Effector memory CD4-positive, alpha-beta T cell (primary cell): ENCODE measurements at places on chromosomes 1 and 21.

DNA sequence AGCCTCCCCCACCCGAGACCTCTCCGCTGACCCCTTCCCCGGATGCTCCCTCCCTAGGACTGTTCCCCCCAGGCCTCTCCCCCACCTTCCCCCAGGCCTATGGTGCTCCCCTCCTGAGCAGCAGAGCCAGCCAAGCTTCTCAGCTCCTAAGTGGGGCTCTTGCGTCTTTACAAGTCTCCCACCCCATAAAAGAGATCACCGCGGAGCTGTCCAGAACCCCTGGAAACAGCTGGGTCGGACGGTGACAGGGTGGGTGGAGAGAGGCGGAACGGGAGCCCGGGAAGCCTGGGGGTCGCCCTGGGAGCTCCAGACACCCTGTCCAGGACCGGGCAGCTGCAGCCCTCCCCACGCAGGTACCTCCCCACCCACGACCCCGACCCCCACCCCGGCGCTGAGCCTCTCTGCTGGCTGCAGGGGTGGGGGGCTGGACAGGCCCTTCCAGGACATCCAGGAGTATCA is 61.2 kb downstream of the WNT9A start:
- H3K27ac ChIP-seq = peak overlapping the region; percentile 53
- no peaks in the 10 kb centered on the region for H3K27me3 ChIP-seq
- no peak for DNase-seq
- H3K4me1 ChIP-seq = peaks cover 43% of the 10 kb centered on the region
- H3K4me3 ChIP-seq = peak overlapping the region; percentile 53
- no peaks in the 10 kb centered on the region for H3K36me3 ChIP-seq

GRCh38 chr1:7670334-7671145 is 100.6 kb upstream of the VAMP3 start:
- H3K27ac ChIP-seq = no peak overlapping the region
- H3K4me3 ChIP-seq = no peak overlapping the region
- H3K36me3 ChIP-seq = no peaks in the 10 kb centered on the region
- H3K4me1 ChIP-seq = peaks cover 6% of the 10 kb centered on the region
- DNase-seq = no peak

DNA sequence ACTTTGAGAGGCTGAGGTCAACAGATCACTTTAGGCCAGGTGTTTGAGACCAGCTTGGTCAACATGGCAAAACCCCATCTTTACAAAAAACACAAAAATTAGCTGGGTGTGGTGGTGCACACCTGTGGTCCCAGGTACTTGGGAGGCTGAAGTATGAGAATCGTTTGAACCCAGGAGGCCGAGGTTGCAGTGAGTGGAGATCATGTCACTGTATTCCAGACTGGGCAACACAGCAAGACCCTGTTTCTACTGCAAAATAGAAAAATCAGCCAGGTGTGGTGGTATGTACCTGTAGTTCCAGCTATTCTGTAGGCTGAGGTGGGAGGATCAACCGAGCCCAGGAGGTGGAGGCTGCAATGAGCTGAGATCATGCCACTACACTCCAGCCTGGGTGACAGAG is 4.2 kb upstream of the INTS3 start:
- H3K36me3 ChIP-seq = no peaks in the 10 kb centered on the region
- H3K4me1 ChIP-seq = peaks cover 6% of the 10 kb centered on the region

GRCh38 chr1:1079408-1080121 is 5.5 kb upstream of the RNF223 start:
- H3K27ac ChIP-seq = no peak overlapping the region
- no peaks in the 10 kb centered on the region for H3K36me3 ChIP-seq
- H3K27me3 ChIP-seq = no peaks in the 10 kb centered on the region

GRCh38 chr1:46114925-46115603 is 17.4 kb downstream of the PIK3R3 start:
- no peaks in the 10 kb centered on the region for H3K27me3 ChIP-seq
- no peaks in the 10 kb centered on the region for H3K4me1 ChIP-seq
- no peak for DNase-seq
- H3K36me3 ChIP-seq = no peaks in the 10 kb centered on the region

- H3K36me3 ChIP-seq = no peaks in the 10 kb centered on the region
- H3K27ac ChIP-seq = no peak overlapping the region
- no peaks in the 10 kb centered on the region for H3K4me1 ChIP-seq
- H3K4me3 ChIP-seq = no peak overlapping the region
- DNase-seq = no peak
These were observed 281.1 kb upstream of the DUSP10 start for GRCh38 chr1:222023025-222023424.

DNA sequence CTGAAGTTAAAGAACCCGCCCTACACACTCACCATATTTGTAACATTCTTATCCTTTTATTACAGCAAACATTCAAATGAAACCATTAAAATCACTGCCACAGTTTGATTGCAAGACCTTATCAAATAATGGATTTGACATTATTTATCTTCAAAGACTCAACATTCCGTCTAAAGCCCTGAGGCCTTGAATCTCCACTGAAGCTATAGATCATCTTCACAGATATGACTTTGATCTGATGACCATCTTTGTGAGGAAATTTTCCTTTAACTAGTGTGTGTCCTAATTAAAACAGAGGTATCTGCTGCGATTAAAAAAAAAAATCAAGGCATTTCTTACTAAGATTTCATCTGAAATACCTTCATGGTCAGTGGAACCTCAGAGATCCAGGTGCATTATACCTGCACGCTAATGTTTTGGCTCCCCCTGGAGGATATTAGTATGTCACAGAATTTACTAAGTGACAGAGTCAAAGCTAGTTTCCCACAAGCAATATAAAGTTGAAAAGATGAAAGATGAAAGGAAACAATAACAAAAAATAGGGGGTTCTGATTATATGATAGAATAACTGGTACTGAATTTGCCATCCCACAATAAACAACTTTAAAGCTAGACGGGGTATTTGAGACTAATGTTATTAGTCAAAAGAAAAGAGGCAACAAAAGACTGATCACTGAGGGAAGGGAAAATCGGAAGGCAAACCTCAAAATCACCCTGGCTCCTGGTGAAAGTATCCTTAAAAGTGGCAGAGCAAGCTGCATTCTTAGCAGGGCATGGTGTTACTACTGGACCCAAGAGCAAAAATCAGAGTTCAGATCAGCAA is 923.4 kb downstream of the NCAM2 start:
- no peaks in the 10 kb centered on the region for H3K4me1 ChIP-seq
- H3K36me3 ChIP-seq = no peaks in the 10 kb centered on the region
- DNase-seq = no peak
- no peak overlapping the region for H3K4me3 ChIP-seq

DNA sequence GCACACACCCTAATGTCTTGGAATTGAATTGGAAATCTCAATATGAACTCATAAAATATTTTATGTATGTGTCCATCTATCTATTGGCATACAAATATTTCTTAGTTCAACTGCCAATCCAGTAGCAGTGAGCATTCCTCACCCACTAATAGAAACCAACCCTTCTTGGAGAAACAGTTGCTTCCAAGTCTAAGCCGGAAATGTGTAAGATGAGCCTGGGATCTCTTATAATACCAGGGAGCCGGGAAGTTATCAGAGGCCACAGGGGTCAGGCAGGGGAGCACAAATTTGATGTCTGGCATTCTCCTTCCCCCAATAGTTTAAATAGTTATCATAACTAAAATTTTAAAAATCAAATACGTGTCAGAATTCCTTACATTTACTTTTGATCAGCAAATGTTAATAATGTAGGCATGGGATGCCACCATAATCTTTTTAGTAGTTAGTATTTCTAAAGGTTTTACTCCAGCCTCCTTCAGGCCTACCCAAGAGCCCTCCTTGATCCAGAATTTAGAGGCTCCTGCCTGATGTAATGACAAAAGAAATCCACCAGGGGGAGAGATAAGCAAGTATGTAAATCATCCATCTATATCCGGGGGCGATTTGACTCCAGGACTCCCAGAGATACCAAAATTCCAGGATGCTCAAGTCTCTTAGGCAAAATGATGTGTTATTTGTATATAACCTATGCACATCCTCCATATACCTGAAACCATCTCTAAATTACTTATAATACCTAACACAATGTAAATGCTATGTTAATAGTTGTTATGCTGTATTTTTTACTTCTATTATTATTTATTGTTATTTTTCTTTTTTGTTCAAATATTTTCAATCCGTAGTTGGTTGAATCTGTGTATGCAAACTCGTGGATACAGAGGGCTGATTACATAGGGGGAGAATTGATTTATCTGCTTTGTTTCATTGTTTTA is 218.7 kb upstream of the COA6 start:
- H3K27me3 ChIP-seq = no peaks in the 10 kb centered on the region
- no peaks in the 10 kb centered on the region for H3K36me3 ChIP-seq
- no peak overlapping the region for H3K27ac ChIP-seq

GRCh38 chr1:159211331-159212136 is 6.9 kb downstream of the ACKR1 start:
- peaks cover 8% of the 10 kb centered on the region for H3K27me3 ChIP-seq
- no peak overlapping the region for H3K4me3 ChIP-seq
- no peaks in the 10 kb centered on the region for H3K36me3 ChIP-seq
- H3K27ac ChIP-seq = no peak overlapping the region
- H3K4me1 ChIP-seq = no peaks in the 10 kb centered on the region

- no peak overlapping the region for H3K27ac ChIP-seq
- H3K4me3 ChIP-seq = no peak overlapping the region
- no peak for DNase-seq
These were observed 34.5 kb upstream of the LRRC38 start for GRCh38 chr1:13548281-13548680.

DNA sequence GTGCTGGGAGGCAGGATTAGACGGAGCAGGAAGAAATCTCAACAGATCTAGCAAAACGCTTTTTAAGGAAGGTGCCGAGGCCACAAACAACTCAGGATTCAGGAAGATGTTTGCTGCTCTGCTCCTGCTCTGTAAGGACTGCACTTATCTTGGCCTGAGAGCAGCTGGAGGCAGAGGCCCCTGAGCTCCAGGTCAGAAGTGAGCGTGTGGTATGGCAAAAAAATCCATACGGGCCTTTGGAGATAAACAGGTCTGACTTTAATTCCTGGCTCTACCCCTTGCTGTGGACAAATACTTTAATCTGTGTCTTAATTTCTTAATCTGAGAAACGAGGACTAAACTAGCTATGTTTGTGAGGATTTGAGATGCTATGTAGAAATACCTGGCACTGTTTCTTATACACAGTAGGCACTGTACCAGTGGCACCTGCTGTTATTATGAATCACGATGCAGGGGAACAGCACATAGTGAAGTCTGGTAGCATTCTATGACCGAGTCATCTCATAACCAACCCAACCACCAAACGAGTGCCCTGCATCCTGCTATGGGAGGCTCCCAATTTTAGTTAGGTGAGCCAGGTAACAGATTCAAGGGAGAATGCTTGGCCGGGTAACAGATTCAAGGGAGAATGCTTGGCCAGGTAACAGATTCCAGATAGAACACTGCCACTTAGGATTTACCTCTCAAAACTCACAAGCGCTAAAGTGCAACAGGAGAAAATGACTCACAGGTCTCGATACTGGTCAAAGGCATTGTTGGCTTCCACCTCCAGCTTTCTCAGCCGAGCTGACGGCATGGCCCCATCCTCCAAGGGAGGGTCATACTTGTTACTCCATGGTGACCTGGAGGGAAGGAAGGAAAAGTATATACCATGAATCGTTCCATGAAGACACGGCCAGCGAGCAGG is 65.9 kb downstream of the SLC66A1 start:
- no peaks in the 10 kb centered on the region for H3K4me1 ChIP-seq
- DNase-seq = no peak
- H3K27me3 ChIP-seq = no peaks in the 10 kb centered on the region
- H3K36me3 ChIP-seq = peaks cover 79% of the 10 kb centered on the region

DNA sequence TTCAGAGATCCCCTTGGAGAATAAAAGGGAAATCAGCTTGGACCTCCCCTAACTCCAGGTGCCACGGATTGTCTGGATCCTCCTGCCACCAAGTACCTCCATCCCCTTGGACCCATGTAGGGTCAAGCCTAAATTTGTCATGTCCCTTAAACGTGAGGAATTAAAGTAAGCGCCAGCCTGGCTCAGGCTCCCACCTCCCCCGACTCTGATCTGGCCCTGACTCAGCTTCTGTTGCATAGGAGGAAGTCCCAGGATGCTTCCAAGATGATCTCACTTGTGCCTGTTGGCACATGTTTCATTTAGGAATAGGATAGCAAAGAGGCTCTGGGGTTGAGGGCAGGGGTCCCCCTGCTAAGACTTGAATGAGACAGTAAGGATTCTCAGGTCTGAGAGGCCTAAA is 231.9 kb upstream of the JUN start:
- H3K27me3 ChIP-seq = no peaks in the 10 kb centered on the region
- H3K36me3 ChIP-seq = no peaks in the 10 kb centered on the region
- DNase-seq = no peak
- peaks cover 12% of the 10 kb centered on the region for H3K4me1 ChIP-seq
- H3K27ac ChIP-seq = no peak overlapping the region
- no peak overlapping the region for H3K4me3 ChIP-seq

DNA sequence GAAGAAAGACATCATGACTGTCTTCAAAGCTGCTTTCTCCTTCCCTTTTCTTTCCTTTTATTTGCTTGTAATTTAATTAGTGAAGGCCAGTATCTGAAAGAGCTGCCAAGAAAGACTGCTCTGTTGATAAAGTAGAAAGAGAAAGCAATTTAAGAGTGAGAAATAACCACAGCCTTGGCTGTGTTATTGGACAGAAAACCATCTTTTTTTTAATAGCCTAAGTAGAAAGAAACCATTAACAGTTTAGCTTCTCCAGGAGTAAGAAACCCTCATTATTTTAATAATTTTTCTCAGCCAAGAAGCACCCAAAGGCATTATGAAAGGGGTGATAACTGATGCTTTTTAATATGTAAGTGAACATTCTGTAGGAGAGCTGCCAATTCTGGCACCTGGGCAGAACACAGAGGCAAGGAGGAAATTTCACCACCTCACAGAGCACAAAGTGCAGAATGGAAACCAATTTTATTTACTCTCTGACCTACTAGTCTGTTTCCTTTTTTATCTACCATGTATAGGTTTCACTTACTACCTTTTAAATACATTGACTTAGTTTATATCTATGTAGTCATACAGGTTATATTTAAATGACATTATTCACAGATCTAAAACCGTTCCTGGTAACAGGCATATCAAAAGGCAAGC is 703.2 kb downstream of the MRPL39 start:
- H3K27me3 ChIP-seq = no peaks in the 10 kb centered on the region
- DNase-seq = no peak
- H3K36me3 ChIP-seq = no peaks in the 10 kb centered on the region
- no peak overlapping the region for H3K27ac ChIP-seq
- no peak overlapping the region for H3K4me3 ChIP-seq
- no peaks in the 10 kb centered on the region for H3K4me1 ChIP-seq

DNA sequence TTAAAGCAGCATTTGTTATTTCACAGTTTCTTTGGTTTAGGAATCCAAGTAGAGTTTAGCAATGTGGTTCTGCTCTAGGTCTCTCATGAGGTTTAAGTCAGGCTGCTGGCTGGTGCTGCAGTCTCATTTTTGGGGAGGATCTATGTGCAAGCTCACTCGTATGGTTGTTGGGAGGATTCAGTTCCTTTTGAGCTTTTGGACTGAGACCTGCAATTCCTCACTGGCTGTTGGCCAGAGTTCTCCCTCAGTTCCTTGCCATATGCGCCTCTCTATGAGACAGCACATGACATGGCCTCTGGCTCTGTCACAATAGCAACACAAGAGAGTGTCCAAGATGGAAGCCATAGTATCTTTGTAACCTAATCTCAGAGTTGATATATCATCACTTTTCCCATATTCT is 91.0 kb downstream of the OLFML2B start:
- no peak overlapping the region for H3K4me3 ChIP-seq
- H3K4me1 ChIP-seq = peaks cover 26% of the 10 kb centered on the region
- H3K36me3 ChIP-seq = no peaks in the 10 kb centered on the region
- H3K27me3 ChIP-seq = no peaks in the 10 kb centered on the region
- H3K27ac ChIP-seq = no peak overlapping the region
- DNase-seq = no peak

- peaks cover 10% of the 10 kb centered on the region for H3K4me1 ChIP-seq
- H3K27me3 ChIP-seq = no peaks in the 10 kb centered on the region
- H3K27ac ChIP-seq = no peak overlapping the region
- no peak for DNase-seq
These were observed 2.7 kb upstream of the CD58 start for GRCh38 chr1:116573431-116574095.
